Activated naive CD4-positive, alpha-beta T cell treated with anti-CD3 and anti-CD28 coated beads, Interleukin-2, amount 10 ng/mL, durations not matched to agents 7 days and 5 days (primary cell): ENCODE measurements at places on chromosomes 7 and 10.

- no peak for DNase-seq
Observed at GRCh38 chr7:126996659-126997058, 256.1 kb downstream of the GRM8 start.

DNA sequence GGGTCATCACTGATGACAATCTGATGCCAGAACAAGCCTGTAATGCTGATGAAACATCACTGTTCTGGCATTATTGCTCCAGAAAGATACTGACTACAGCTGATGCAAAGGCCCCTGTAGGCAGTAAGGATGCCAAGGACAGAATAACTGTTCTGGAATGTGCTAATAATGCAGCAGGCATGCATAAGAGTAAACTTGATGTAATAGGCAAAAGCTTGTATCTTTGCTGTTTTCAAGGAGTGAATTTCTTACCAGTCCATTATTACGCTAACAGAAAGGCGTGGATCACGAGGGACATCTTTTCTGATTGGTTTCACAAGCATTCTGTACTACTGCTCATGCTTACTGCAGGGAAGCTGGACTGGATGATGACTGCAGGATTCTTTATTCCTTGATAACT lies 18.7 kb downstream of the LCOR start:
- DNase-seq, result no peak

GRCh38 chr7:50330254-50330653 lies 25.7 kb downstream of the IKZF1 start:
- DNase-seq, result no peak

DNA sequence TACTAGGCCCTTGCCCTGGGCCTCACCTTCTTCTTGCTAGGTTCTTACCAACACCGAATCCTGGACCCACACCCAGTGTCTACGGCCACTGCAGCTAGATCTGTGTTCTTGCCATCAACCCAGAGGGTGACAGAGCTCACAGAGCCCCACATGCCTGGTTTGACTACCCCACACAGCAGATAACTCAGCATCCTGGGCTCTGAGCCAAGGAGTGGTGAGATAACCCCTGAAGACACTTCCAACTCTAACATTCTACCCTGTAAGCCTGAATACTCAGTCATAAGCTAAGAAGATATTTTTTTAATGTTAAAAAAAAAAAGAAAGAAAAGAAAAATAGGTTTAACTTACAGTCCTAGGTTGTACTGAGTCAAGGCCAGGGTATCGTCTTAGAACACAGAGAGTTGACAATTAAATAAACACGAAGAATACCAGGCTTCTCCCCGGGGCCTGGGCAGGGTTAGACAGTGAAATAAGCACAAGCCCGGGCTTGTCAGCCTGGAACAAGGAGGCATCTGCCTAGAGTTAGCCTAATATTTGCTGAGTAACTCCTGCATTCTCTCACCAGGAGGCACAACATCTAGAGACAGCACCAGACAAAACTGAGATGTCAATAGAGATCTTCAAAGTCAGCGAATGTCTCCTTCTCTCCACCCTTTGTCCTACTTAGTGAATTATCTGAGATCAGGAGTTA lies 556.5 kb upstream of the LRRN3 start:
- no peak for DNase-seq

DNA sequence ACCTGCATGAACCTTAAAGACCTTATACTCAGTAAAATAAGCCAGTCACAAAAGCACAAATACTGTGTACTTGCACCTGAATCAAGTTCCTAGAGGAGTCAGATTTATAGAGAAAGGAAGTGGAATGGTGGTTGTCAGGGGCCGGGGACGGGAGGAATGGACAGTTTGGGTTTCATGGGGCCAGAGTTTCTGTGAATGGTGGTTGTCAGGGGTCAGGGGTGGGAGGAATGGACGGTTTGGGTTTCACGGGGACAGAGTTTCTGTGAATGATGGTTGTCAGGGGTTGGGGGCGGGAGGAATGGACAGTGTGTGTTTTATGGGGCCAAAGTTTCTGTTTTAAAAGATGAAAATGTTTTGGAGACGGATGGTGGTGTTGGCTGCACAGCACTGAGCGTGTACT lies 260.0 kb upstream of the MKI67 start:
- DNase-seq, result no peak

DNA sequence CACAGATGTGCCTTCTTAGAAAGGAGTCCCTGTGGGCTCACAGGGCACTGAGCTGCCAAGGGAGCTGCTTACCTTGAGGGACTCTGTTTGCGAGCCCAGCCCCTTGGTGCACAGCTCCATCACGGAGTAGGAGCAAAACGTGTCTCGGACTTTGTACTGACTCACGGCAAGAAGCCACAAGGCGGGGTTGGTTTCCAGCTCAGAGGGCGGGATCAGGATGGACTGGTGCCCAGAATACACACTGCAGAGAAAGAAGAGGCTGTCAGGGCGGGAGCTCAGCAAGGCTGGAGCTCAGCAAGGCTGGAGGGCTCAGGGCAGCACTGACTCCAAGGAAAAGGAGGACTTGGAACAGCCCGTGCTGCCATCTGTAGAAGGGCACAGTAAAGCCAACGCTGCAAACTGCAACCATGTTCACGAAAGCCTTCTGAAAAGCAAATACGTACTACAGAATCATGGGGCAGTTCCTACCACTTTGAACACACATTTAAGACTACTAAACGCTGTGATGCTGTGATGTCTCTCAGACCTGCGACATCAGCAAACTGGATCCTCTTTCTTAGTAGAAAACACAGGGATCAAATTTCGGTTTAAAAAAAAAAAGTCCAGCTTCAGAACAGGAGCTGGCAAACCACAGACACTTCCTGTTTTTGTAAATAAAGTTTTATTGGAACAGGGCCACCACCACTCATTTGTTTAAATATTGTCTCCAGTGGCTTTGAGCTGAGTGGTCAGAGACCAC lies 194.3 kb downstream of the ZMYND11 start:
- peak; percentile 43 for DNase-seq

- DNase-seq, result no peak
Observed at GRCh38 chr7:7103343-7104313, 78.7 kb upstream of the C1GALT1 start.

- no peak for DNase-seq
Observed at GRCh38 chr7:29458933-29459332, 104.7 kb upstream of the PRR15 start.

- no peak for DNase-seq
Observed at GRCh38 chr7:68432585-68432984, 1165.7 kb upstream of the AUTS2 start.

GRCh38 chr10:131872011-131872826 lies 28.6 kb upstream of the PPP2R2D start:
- no peak for DNase-seq

DNA sequence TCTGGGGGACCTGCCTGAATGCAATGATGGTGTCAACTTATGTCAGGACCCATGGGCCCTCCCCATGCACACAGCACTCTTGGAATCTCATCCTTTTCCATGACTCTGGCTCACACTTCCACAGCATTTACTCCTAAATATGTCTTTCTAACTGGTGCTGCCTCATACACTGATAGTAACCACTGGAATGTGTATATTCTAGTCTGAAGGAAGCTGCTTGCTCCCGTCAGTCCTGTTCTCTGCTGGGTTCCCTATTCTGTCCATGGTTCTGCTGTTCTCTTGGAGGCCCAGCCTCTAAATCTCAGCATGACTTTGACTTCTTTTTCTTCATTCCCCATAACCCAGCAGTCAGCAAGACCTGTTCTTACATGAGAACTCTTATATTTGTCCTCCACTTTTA lies 1055.1 kb downstream of the KCNMA1 start:
- DNase-seq, result no peak

GRCh38 chr10:29688230-29688661 lies 53.5 kb upstream of the SVIL start:
- DNase-seq, result no peak

GRCh38 chr7:148962823-148963582 lies 65.3 kb downstream of the PDIA4 start:
- DNase-seq, result peak; percentile 79

DNA sequence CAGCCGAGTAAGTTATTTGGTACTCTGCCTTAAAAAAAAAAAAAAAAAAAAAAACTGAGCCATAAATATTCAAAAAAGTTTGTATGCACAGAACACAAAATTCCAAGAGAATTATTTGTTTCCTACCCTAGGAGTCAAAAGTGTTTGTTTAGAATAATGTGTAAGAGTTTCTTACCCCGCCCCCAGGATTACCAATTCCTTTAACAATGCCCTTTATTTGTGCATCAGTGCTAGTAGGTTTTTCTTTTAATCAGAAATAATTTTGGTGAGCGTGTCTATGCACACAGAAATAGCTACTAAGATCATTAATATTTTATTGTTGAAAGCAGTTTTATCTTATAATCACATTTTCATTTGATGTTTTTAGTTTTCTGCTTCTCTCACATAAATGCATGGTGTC lies 374.6 kb downstream of the DPP6 start:
- DNase-seq, result no peak

GRCh38 chr7:81515009-81515408 lies 254.8 kb downstream of the HGF start:
- no peak for DNase-seq

- DNase-seq, result no peak
Observed at GRCh38 chr10:79056361-79056735, 12.4 kb upstream of the ZMIZ1 start.

DNA sequence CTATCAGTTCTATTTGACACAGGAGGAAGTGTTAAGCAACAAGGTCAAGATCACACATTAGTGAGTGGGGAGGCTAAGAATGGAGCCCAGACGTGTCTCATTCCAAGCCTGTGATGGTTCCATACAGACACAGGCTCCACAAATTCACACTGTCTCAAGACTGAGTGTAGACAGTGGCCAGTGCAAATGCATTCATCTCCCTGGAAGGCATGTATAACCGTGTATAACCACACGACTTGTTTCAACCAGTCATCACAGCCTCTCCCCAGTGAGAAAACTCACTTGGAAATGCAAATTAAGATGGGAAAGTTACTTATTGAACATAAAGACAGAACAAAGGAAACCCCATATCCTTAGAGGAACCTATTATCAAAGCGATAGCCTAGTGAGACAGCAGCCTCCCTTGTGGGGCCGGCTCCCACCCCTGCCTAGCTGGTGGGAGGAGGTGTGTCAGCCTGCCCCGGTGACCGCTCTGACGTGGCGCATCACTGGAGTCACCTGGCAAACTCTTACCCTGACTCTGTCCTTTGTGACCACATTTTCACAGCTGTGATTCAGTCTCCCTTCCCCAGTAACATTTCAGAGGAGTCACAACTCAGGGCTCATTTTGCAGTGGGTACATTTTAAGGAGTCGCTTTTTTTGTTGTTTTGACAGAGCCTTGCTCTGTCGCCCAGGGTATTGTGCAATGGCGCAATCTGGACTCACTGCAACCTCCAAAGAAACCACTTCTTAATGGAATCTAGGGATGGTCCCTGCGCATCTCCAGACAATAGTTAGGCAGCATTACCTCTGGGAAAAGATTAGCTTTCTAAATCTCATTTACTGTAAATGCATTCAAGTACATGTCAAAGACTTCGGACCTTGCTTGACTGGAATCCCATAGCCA lies 126.6 kb upstream of the PARD3 start:
- DNase-seq, result no peak

DNA sequence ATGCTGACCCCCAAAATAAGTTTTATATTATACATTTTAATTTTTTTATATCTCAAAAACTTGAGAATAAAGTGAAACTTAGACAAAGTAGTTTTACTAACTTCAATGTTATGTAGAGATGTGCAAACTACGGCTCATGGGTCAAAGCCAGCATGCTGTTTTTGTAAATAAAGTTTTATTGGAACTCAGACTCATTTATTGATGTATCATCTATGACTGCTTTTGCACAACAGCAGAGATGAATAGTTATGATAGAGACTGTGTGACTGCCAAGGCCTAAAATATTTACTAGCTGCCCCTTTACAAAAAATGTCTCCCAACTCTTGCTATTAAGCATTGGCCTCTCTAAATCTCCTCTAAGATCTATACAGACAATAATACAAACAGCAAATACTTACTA lies 12.4 kb downstream of the MTPN start:
- no peak for DNase-seq

GRCh38 chr10:100889546-100889945 lies 23.2 kb upstream of the SLF2 start:
- no peak for DNase-seq

- no peak for DNase-seq
Observed at GRCh38 chr10:12327074-12327473, 22.3 kb upstream of the CAMK1D start.

- no peak for DNase-seq
Observed at GRCh38 chr10:12202226-12202625, 6.2 kb downstream of the CDC123 start.

GRCh38 chr10:17340144-17340829 lies 112.2 kb downstream of the VIM start:
- no peak for DNase-seq

DNA sequence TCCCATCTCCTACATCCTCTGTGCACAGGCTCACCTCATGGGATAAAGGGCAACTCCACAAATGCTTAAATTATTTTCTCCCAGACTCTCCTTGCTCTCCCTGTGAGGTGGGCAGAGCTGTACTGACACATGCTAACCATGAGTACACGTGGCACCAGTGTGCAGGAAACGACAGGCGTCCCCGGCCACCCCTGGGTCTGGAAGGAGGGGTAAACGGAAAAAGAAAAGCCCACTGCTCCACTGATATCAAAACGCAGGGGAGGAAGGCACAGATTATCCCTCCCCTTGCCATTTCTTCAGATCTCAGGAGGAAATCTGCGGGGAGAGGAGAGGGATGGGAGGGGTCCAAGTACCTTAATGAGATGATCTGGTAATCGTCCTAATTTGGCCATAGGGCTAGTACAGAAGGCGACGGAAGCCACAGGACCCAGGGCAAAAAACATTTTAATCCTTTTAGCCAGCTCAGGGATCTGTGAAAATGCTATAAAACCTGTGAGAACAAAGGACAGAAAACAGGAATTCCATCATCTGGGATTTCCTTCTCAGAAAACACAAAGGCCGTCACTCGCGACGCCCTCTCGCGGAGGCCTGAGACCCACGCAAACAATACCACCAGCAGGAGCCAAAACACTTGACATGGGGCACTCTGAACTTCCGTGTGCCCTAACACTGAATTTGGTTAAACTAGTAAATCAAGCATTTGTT lies 17.8 kb upstream of the CH25H start:
- no peak for DNase-seq

GRCh38 chr7:132393789-132394261 lies 182.4 kb downstream of the PLXNA4 start:
- no peak for DNase-seq

- no peak for DNase-seq
Observed at GRCh38 chr10:126014309-126014708, 117.9 kb downstream of the FANK1 start.

DNA sequence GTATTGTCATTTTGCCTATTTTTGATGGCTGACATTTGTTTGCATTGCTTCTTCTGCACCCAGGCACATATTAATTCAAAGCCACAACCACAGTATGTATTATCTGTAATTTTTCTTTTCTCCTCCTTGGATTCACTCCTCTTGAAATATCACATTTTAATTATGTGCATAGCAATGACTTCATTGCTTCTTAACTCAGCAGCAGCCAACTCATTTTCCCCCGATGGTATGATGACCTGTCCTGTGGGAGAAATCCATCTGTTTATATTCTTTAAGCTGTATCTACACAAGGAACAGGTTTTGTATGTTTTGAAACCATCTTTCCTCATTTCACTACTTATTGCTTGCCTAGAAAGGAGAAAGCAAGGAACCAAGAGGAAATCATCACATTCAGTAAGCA lies 588.8 kb downstream of the INHBA start:
- no peak for DNase-seq
